NCI-H2029 treated with DMSO at 0.1 percent for 48 hours (cell line): ENCODE measurements at places on chromosomes 3 and 15.

GRCh38 chr3:36546226-36546625 is 165.9 kb downstream of the STAC start:
- DNase-seq: no peak

GRCh38 chr3:23162934-23163333 is 40.2 kb upstream of the UBE2E2 start:
- DNase-seq: no peak

- no peak for DNase-seq
Measured at GRCh38 chr15:98621021-98621420, 27.3 kb upstream of the IGF1R start.

DNA sequence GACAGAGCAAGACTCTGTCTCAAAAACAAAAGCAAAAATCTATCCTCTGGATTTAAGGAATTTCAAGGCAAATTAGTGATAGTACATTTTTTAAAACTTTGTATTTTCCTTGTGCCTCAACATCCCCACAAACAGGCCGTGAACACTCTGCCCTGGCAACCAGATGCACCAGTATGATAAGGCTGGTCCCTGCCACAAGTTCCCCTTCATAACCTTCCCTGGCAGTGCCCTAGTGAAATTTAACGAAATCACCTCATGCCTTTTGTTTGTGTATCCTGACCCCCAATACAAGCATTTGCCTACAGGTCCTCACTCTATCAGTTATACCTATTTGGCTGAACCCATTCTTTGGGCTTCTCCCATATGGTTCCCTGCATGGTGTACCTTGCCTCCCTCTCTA is 107.4 kb upstream of the FLNB start:
- no peak for DNase-seq

DNA sequence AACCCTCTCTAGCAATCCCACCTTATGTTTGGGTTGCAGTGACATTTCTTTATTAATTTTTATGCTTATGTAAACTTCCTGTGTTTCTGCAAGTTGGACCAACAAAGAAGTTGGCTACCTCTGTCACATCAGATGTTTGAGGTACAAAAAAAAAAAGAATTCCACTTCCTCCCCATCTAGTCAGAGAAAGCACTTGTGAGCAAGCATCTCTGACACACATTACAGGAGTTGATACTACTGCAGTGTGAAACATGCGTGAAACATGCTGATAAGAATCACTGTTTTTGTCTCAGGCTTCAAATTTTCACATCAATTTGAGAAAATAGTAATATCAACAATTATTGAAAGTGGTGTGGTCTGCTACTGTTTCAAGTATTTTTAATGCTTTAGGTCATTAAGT is 1.3 kb downstream of the SCAANT1 start:
- DNase-seq: no peak

- DNase-seq: no peak
Measured at GRCh38 chr3:67558426-67558825, 96.0 kb downstream of the SUCLG2 start.

DNA sequence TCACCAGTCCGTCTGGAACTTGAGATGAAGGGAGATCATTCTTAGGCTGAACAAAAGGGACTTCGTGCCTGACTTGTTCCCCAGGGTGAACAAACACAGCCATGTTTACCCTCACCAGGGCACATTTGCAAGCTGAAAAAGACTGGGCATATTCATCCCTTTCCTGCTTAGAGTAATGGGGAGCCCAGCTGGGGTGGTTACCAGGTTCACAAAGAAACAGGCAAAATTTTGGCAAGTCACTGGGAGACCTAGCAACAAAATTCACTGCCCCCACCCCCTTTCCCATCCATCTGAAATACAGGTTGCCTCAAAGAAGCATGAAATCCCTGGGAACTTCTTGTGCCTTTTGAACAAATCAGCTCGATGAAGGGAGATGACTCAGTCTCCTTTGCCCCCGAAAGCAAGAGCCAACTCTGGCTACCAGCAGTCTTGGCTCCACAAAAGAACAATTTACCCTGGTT is 775.0 kb downstream of the SQOR start:
- DNase-seq: no peak

DNA sequence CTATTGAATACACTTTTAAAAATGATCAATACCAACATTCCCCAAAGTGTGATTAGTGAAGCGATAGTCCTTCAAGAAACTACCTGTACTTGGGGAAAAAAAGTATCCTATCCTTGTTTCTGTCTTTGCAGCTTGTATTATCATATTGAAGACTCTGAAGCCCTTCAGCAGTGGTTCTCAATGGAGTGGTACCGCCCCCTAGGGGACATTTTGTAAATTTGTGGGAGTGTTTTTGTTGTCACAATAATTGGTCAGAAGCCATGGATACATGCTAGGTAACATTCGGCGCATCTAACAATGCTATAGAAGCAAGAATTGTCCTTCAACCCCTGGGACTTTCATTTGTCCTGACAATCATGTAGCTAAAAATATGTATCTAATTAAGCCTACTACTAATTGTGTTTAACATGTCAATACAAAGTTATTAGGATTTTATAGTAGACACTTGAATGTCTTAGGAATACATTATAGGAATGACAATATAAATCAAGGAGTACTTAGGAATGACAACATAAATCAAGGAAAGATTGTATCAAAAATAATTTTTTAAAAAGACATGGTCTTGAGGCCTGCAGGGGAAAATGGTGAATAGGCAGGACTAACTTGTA is 53.7 kb downstream of the NMD3 start:
- peak; percentile 18 for DNase-seq

GRCh38 chr15:90839187-90840071 is 29.0 kb upstream of the FURIN start:
- DNase-seq: no peak

- no peak for DNase-seq
Measured at GRCh38 chr3:69104586-69104985, 17.8 kb downstream of the LMOD3 start.

DNA sequence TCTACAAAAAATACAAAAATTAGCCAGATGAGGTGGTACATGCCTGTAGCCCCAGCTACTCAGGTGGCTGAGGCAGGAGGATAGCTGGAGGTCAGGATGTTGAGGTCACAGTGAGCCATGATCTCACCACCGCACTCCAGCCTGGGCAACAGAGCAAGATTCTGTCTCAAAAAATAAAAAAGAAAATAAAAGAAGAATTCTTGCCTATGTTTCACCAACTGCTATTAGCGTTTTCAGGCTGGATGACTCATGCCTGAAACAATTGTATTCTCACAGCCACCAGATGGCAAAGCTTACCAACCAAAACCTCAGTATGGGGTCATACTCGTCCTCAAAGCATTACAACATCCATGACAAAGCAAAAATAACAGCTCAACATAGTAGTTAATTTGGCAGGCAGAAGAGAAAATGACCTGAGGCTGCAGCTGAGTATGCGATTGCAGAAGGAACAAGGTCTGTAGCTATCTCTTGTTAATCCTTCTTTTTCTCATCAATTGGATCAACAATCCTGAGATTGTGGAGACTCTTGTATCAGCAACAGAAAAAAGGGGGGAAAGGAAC is 52.2 kb downstream of the TP53BP1 start:
- no peak for DNase-seq

DNA sequence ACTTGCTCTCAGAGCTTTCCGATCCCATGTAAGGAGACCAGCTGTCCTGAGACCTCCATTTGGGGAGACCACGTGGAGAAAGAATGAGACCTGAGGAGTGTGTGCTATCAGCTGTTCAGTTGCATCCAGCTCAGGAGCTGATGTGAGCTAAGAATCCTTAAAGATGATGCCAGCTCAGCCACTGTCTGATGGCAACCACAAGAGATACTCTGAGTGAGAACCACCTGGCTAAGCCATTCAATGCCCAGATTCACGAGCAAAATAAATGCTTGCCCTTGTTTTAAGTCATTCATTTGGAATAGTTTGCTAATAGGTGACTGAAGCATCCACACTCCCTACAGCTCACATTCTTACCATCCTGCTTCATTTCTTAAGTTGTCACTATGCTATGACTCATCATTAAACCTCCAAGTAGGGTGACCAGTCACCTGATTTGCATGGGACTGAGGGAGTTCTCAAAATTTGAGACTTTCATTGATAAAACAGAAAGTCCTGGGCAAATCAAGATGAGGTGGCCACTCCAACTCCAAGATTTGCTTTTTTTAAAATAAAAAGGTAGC is 56.4 kb downstream of the SPTSSB start:
- no peak for DNase-seq

- DNase-seq: no peak
Measured at GRCh38 chr3:152718810-152719209, 116.1 kb upstream of the P2RY1 start.

DNA sequence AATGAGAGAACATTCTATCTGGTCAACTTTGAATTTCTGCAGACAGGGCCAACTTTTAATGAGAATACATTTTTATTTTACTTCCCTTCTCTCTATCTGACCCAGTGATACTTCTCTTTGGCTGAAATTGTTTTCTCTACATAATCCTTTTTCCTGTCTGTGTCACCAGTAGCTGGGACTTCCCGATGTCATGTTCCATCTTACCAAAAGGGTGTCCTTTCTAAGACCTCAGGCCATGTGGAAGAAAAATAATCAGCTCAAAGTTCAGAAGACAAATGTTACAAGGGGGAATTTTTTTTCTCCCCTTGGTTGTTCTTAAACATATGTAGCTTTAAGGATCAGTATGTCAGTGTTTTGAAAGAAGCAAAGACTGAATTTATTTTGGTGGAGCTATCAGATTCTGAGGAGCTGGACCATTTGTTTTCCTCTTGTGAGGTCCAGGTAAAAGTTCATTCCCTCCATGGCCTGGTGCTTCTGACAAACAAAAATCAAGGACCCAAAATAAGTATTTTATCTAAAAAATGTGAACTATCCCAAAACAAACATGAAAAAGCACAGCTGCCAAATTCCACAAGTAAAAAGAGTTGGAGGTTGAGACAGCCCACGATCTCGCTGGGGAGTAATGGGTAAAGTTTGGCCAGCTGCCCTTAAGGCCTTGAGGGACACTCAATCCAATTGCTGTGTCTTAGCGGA is 859.4 kb upstream of the NR2F2 start:
- no peak for DNase-seq

DNA sequence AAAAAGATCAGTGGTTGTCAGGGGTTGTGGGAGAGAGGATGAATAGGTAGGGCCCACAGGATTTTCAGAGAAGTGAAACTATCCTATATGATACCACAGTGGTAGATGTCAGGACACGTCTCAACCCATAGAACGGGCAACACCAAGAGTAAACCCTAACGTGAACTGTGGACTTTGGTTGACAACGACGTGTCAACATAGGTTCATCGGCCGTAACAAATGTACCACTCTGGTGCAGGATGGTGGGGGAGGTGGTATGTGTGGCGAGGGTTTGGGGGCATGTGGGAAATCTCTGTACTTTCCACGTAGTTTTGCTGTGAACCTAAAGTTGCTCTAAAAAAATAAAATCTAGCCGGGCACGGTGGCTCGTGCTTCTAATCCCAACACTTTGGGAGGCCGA is 13.0 kb upstream of the PIGZ start:
- DNase-seq: no peak

DNA sequence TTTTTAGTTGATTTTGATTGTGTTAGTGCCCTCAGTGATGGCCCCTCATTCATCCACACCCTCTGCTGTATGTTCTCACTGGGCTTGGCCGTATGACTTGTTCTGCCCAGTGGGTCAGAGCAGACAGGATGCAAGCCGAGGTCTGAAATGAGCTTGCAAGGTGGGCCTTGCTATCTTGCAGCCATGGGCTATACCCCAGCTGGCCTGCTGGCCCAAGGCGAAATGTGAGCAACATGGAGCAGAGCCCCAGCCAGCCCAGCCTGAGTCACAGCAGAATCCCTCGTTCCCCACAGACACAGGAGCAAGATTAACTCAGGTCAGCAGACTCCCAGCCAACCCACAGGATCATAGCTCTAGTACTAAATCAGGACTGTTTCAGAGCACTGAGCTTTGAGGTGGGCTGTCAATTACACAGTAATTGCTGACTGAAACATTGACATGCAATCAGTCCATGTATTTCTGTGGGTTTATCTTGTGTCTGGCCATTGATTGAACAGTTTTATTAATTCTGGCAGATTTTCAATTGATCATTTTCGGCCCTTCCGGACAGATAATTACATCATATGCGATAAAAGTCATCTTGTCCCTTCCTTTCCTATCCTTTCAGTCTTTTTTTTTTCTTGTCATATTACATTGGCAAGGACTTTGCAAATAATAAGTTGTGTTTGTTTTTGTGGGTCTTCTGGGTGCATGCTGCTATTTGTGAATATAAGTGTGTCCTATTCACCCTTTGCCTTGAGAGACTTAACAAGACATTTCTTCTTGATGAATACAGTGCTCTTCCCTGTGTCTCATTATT is 27.1 kb downstream of the KLF15 start:
- DNase-seq: no peak

DNA sequence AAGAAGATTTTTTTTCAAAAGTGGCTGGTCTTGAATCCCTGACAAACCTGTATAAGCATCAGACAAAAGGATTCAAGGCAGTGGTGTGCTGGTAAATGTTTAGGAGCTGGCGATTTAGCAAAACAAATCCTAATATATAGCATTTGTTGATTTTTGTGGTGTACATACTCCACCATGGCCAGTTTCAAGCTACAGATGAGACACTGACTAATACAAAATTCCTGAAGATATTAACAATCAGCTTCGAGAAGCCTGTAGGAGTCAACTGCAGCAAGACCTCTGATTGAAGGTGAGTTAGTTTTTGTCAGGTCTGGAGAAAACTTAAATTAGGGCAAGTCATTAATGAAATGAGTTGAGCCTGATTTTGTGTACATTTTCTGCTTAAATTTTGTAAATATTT is 6.7 kb downstream of the STRIT1 start:
- DNase-seq: no peak

GRCh38 chr15:35038626-35039451 is 46.3 kb downstream of the NANOGP8 start:
- DNase-seq: no peak

GRCh38 chr15:39924437-39924836 is 4.4 kb upstream of the GPR176 start:
- no peak for DNase-seq
